H1 (cell line): ENCODE measurements at places on chromosomes 3 and 15. TPM values are rescaled to one million over a fixed set of nuclear protein-coding genes. Genes with fewer than 3 reads are reported as not detected.

PATL2 gene
- 0.48 and 0.65 TPM in 2 replicates for total RNA-seq

DNA sequence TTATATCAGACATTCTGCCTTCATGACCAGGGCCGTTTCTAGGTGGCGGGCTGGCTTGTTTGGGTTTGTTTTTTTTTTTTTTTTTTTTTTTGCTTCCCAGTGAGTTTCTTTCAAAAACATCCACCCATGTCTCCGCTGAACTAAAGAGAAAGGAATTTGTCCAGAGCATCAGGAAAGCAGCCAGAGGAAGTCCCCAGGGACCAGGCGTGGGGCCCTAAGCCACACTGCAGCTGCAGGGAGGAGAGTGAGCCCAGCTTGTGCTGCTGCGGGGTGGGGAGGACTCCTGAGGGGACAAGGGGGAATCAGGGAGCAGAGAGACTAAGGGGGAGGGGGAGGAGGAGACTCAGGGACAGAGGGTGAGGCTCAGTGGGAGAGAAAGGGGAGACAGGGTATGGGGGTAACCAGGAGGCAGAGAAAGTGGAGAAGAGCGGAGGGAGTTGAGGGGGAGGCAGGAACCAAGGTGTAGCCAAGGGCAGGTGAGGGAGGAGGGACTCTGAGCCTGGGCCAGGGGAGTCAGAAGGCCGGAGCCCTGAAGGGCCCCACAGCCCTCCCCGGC lies 49.5 kb downstream of the CYP11A1 start:
- DNase-seq: no peak

- no peak for DNase-seq
Measured at GRCh38 chr15:32030795-32031194, 480 bp downstream of the CHRNA7 start.

UMPS gene
- 55.8 and 59.0 TPM in 2 replicates for total RNA-seq

- DNase-seq: no peak
Measured at GRCh38 chr15:91228890-91229289, 128.8 kb downstream of the SV2B start.

EIF5A2 gene
- total RNA-seq: 13.8 and 15.0 TPM in 2 replicates

GRCh38 chr3:70038693-70039092 lies 39.2 kb downstream of the SAMMSON start:
- no peak for DNase-seq

- no peak for DNase-seq
Measured at GRCh38 chr3:87498358-87499080, 222.1 kb upstream of the POU1F1 start.

NEK10 gene
- total RNA-seq: 0.50 and 0.84 TPM in 2 replicates

BUB1B gene
- 144 and 153 TPM in 2 replicates for total RNA-seq

ALDH1A3 gene
- total RNA-seq: 5.5 and 5.7 TPM in 2 replicates

DNA sequence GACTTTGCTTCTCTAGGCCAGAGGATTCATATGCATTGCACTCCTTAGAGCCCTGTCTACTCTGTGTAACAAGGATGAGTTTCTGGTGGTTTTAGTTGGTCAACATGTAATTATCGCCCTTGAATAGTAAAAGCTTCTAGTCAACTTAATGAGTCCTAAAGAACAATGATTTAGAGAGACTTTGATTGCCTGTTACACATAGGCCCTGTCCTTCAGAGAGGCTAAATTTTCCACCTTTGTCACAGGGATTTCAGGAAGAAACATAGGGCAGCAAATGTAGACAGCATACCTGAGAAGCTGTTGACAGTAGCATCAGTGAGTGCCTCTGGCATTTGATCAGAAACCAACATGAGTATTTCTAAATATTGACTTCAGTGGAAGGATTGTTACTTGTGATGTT lies 7.1 kb downstream of the BTLA start:
- DNase-seq: no peak

- no peak for DNase-seq
Measured at GRCh38 chr3:130811557-130811956, 64.9 kb upstream of the PIK3R4 start.

DNA sequence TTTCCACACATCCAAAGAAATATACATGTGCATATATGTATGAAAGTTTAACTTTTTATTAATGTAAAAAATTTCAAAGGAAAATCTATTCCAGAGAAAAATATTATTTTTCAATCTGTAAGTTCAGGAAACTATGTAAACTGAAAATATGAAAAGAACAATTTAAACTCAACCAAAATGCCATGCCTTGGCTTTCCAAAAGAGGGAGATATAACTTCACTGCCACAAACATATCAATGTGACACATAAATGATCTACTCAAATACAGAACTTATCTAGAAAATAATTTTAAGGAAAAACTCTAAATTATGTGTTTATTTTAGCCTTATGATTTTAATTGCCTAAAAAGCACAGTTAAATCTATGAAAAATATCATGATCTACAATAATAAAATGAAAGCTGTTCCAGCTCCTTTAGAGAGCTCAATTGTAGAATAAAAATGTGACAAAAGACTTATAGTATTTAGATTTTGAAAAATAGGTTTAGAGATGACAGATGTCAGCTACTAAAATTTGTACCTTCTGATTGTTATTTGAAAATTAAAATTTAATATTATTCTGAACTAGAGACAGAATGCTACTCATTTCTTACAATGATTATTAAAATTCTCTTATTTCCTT lies 94.8 kb downstream of the GBE1 start:
- DNase-seq: no peak

MYH15 gene
- total RNA-seq: 0.10 TPM in 1 of 2 replicates, not detected in the other

GRK7 gene
- not detected in 2 replicates for total RNA-seq

DNA sequence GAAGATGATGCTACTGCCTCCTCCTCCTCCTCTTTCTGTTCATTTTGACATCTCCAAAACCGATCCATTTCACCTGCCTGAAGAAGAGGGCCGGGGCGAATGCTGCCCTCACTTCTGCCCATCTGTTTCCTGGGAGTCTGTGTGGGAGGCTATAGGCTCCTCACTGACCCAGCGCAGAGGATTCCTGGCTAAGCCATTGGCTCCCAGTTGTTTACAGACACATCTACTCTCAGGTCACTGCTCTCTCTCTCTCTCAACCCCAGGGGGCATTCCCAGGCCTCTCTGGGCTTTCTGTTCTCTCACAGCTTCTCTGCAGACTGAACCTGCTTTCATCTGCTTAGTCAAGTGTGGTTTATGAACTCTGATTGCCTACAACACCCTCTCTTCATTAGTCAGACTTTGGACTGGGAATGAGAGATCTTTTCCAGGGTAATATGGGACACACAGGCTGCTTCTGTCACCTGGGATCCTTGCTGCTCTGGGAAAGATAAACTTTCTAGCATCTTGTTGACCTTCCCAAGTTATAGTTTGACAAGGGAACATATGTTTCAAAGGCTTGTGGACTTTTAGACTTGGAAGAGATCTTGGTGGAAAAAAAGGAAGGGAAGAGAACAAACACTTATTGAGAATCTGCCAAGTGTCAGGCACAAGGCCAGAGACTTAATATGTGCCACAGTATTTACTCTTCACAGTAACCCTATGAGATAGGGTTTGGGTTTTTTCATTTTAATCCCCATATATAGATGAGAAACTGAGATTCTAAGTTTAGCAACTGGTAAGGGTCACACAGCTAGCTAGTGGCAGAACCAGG lies 30.2 kb upstream of the USP3 start:
- no peak for DNase-seq

PP2D1 gene
- total RNA-seq: not detected in 2 replicates

- no peak for DNase-seq
Measured at GRCh38 chr3:133572158-133573053, 1.1 kb upstream of the CDV3 start.

DNA sequence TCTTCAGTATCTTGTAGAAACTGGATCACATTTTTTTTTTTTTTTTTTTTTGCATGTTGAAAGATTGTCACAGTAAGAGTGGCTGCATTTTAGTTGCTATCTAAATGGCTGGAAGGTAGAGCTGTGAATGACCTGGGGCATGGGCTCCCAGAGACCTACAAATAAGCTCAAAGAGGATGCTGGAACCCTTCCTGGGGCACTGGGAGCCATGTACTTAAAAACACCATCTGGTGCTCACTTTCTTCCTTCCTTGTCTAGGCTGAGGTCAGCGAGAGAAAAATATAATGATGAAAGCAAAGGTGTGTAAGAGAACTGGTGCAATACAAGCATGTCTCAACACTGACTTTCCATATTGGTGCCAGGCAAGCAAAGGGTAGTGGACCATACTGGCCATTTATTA lies 323.9 kb downstream of the SV2B start:
- no peak for DNase-seq

- no peak for DNase-seq
Measured at GRCh38 chr3:155704061-155704460, 40.8 kb downstream of the PLCH1 start.

- DNase-seq: no peak
Measured at GRCh38 chr15:78429477-78429876, 8.5 kb upstream of the IREB2 start.

CCR3 gene
- total RNA-seq: not detected in 2 replicates

DNA sequence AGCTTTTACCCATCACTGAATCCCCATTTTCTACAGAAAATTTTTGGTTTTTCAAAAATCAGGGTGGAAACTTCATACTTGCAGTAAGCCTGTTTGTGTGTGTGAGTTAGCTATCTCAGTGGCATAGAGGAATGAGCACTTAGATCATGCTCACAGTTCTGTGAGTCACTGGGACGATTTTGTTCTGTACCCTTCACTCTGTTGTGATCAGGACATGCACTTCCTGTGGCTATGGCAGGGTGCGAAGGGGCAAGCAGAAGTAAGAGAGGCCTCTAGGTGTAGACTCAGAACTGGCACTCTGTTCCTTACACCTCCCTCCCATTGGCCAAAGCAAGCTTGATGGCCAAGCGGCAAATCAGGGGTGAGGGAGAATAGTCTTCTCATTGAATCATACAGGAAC lies 11.6 kb downstream of the NIPA2 start:
- no peak for DNase-seq

SLC12A1 gene
- total RNA-seq: 1.0 TPM in 2 replicates

GRCh38 chr3:130395916-130396315 lies 50.4 kb downstream of the COL6A5 start:
- no peak for DNase-seq

GRCh38 chr15:34795267-34796081 lies at the start of gene ACTC1:
Gene ACTC1 (minus strand): TSS chr15:34795549. CDS start chr15:34794808, 741 bp downstream.
- peak; percentile 82 for DNase-seq

GRCh38 chr15:100596792-100597191 lies 5.2 kb downstream of the LINS1 start:
- DNase-seq: no peak

DNA sequence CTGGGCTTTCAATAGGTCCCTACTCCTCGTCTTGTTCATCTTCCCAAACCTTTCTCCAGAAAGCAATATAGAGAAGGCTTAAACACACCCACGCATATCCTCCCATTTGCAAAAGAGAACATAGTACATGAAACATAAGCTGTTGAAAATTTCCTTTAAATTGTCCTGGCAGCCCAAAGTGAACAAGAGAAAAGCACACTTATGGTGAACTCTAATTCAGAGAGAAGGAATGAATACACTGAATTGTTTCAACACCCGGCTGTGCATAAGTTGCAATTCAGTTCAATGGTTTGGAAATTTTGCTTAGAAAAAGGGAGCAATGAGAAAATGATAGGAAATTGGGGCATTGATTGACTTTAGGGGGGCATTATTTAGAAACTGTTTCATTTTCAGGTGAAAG lies 202.6 kb downstream of the TIGIT start:
- no peak for DNase-seq

- no peak for DNase-seq
Measured at GRCh38 chr3:100635273-100635701, 25.9 kb downstream of the ADGRG7 start.

OR5K4 gene
- not detected in 2 replicates for total RNA-seq

GRCh38 chr15:57566834-57567233 lies 24.9 kb upstream of the MYZAP start:
- no peak for DNase-seq

INSYN1 gene
- total RNA-seq: 10.2 and 13.1 TPM in 2 replicates

P2RY13 gene
- total RNA-seq: not detected in 2 replicates

GRCh38 chr3:123816673-123817207 lies 67.4 kb downstream of the MYLK start:
- no peak for DNase-seq

GABRA5 gene
- total RNA-seq: 14.5 and 15.0 TPM in 2 replicates

DNA sequence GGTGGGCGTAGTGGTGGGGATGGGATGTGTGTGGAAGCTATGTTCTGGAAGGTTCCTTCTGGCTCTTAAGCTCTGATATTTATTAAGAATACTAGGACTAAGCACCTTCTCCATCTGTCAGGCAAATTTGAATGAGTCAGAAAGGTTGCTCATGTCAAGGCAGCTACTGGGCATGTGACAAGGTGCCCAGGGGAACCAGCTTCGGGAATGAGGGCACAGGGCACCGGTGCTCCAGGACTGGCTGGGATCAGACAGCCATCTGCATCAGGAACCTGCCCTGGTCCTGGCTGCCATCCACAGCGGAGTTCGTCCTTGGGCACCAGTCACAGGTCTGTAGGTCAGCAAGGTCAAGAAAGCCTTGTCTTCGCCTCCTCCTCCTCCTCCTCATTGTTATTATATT lies 32.5 kb downstream of the CA12 start:
- no peak for DNase-seq

LDHAL6B gene
- not detected in 2 replicates for total RNA-seq

DNA sequence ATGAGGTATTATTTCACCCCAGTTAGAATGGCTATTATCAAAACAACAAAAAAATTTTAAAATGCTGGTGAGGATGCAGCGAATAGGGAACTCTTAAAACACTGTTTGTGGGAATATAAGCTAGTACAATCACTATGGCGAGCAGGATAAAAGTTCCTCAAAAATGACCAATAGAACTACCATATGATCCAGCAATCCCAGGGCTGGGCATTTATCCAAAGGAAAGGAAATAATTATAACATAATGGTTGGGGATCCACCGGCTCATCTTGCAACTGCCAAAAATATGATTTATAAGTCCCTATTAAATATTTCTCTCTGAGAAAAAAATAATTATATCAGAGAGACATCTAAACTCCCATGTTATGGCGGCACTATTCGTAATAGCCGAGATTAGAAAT lies 127.6 kb upstream of the MME start:
- DNase-seq: no peak

- DNase-seq: no peak
Measured at GRCh38 chr3:120144267-120144666, 50.0 kb upstream of the GSK3B start.

SEMA3B gene
- 4.7 and 4.8 TPM in 2 replicates for total RNA-seq

DNA sequence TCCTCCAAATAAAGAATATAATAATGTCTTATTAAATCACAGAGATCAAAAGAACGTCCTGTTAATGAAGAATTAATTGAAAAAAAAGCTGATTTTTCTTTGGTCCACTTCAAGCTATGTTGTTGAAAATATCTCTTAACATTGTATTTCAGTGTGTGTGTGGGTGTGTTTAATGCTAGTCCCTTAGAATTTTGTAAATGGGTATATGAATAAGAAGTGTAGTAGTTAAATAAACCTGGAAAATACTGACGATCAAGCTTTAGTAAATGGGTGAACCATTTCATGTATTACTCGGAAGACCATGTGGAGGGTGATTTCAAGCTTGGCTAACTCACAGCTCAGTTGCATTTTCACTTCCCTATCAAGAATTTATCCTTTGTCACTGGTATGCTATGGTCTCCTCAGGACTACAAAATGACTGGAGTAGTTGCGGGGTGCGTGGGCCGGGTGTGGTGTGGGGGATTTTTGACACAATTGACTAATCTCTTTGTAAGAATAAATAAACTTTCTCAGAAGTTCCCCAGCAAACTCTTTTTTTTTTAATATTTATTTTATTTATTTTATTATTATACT lies 586.4 kb downstream of the GRM7 start:
- no peak for DNase-seq
